Stimulated activated CD8-positive, alpha-beta memory T cell treated with anti-CD3 and anti-CD28 coated beads, Interleukin-2, amount 100 ng/mL, for 1 hour (primary cell): ENCODE measurements at places on chromosomes 7 and 10.

DNA sequence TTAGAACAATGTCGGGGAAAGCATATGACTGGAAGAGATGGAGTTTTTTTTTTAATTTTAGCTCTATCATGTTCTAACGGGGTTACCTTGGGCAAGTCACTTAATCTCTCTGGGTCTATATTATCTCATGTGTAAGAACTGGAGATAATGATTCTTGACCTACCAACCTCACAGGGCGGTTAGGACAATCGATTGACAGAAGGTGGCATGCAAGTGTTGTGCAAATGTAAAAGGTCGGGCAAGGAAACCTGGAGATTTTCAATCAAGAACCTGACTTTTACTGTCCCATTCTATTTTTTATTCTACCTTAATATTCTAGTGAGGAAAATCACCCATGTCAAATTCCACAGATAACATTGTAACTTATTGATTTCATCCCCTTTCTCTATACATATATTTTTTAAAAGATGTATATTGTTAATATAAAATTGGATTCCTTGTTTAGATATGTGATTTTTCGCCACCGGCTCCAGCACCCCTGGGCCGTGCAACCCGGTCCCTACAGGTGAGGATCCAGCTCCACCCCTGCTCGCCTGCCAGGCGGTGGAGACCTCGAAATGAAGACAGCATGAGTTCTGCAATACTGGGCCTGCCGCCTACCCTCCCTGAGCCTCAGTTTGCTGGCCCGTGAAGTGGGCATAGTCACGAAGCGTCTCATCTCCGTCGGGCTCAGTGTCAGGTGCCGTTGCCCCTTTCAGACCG lies 497.6 kb upstream of the PHF14 start:
- no peak for DNase-seq

GRCh38 chr10:117967149-117967650 lies 79.5 kb downstream of the RAB11FIP2 start:
- no peak for DNase-seq

DNA sequence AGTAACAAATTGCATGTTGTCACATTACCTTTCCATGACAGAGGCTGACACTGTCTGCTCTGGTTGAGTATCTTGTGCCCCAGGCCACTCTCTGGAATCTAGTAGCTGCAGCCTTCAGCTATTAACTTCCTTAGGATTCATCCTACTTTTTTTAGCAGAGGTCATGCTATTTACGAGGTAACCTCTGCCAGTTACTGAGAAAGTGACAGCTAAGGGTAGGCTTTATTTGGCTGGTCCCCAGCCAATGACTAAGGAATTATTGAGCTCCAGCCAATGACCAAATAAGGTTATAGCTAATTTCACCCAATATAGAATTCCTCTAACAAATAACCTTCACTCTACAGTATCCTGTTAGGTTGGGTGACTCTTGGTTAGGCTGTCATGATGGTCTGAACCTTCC lies 1361.7 kb downstream of the XPNPEP1 start:
- no peak for DNase-seq

GRCh38 chr10:12707461-12708185 lies 293.9 kb downstream of the CCDC3 start:
- no peak for DNase-seq

GRCh38 chr10:77350711-77351119 lies 286.9 kb downstream of the KCNMA1 start:
- no peak for DNase-seq

GRCh38 chr10:26448292-26448691 lies 10.2 kb downstream of the APBB1IP start:
- no peak for DNase-seq

DNA sequence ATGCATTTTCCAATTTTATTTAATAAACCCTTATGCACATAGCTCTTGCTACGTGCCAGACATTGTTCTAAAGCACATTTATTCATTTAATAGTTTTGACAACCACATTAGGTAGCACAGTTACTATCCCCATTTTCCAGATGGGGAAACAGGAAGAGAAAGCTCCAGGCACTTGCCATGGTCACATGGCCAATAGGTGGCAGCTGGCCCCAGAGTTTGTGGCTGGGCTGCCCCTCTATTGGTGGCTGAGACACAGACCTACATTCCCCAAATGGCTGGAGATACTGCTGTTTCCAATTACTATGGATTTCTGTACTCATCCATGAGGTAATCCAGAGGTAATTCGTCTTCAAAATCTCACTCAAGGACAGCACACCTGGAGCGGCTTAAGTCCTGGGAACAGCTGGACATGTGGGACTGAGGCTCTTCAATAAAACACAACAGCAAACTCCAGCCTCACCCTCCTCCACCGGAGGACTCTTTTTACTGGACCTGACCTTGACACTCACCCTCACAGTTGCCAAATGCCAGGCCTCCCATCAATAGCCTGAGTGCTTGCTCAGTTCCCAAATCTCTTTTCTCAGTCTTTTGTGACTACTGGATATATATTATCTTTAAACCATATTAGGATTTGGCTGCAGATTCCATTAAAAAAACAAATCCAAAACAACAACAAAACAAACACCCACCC lies 106.1 kb downstream of the CLEC2L start:
- DNase-seq = no peak

GRCh38 chr10:15745751-15746150 lies 26.0 kb upstream of the ITGA8 start:
- DNase-seq = no peak

GRCh38 chr10:93074147-93074596 lies 479 bp downstream of the CYP26A1 start:
- DNase-seq = no peak

GRCh38 chr7:133796782-133797745 lies 330.1 kb upstream of the LRGUK start:
- DNase-seq = no peak

GRCh38 chr7:148611692-148612091 lies 21.1 kb downstream of the C7orf33 start:
- DNase-seq = no peak

DNA sequence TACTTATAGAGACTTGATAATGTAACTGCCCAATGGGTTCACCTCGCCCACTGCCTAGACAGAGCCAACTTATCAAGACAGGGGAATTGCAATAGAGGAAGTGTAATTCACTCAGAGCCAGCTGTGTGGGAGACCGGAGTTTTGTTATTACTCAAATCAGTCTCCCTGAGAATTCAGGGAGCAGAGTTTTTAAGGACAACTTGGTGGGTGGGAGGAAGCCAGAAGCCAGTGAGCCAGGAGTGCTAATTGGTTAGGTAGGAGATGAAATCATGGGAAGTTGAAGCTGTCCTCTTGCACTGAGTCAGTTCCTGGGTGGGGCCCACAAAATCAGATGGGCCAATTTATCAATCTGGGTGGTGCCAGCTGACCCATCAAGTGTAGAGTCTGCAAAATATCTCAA lies 20.1 kb upstream of the C7orf33 start:
- DNase-seq = no peak

GRCh38 chr10:62728479-62728878 lies 76.0 kb upstream of the ADO start:
- DNase-seq = no peak

DNA sequence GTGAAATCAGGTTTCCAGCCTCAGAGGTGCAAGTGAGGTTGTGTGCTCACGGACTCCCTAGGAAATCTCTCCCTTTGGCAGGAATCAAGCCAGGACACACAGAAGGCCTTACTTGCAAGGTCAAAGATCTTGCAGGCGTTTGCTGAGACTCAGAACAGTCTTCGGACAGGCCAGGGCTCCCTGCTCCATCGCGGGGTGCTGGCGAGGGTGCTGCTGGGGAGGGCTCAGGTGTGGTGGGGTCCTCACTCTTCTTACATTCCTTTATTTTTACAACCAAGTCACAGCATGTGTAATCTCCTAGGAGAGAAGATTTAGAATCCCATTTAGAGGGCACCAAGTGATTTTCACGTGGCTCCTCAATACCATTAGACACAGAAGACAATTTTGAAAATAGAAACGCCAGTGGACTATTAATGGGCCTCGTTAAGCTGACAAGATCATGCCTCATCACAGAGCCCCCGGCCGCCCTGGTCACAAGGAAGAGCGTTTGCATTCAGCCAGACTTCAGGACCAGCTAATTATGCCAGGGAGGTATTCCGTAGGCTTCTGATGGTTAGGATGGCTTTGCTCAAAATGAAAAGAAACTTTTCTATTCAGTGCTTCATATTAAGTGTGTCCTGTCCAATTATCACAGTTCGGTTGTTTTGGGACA lies 73.1 kb upstream of the ADAM12 start:
- DNase-seq = no peak

DNA sequence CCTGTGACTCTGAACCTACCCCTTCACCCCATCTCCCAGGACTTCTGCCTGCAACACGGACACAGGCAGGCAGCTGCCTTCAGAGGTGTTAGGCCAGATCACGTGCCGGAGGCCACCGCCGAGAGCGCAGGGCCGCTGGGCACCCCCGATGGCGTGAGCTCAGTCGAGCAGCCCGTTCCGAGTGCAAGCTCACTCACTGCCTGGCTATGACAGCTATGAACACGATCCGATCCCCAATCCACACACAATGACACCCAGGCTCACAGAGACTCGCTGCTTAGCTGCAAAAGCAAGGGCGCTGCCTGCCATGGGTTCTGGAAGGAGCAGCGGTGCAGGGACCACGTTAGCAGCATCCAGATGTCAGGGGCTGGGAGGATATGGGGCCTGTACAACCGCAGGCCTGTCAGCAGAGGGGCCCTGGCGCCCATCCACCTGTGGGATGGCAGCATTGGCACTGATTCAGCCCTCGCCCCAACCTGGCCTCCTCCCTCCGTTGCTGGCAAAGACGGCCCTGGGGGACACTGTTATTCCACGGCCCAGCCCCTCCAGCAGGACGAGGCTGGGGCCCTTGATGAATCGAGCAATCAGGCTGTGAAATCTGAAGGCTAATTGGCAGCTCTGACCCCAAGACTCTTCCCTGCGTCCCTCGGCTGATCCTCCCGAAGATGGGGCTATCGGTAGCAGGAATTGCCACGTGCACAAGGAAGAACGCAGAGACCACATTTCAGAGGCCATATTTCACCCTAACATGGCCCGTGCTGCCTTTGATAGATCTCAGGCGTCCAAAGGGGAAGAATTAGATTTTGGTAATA lies 230.1 kb downstream of the ELFN1 start:
- no peak for DNase-seq

DNA sequence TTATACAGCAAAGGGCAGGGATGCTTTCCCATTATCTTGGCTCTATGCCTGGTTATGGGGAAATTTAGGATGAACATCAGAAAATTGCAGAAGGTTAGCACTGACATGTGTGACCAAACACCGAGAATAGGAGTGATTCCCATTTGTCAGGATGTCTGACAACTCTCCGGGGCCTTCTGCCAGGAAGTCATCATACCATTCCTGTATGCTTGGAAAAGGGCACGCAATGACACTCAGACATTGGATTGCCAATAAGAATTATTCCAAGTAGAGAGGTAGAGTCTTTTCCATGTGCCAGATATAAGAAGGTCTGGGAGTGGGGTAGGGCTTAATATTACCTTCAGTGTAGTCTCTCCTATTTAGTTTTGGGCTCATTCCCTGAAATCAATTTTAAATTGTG lies 82.3 kb downstream of the MTPN start:
- no peak for DNase-seq

DNA sequence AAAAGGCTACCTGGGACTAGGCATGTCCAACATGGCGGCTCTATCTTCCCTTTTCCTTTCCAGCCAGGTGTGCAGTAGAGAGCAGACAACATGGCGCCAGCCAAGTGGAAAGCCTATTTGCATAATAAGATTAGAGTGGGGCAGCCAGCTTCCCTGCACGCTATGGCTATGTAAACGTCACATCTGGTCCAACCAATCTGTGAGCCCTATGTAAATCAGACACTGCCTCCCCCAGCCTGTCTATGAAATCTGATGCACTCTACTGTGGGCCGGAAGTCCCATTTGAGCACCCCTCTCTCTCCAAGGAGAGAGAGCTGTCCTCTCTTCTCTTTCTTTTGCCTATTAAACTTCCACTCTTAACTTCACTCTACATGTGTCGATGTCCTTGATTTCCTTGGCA lies 984.9 kb upstream of the AUTS2 start:
- no peak for DNase-seq

DNA sequence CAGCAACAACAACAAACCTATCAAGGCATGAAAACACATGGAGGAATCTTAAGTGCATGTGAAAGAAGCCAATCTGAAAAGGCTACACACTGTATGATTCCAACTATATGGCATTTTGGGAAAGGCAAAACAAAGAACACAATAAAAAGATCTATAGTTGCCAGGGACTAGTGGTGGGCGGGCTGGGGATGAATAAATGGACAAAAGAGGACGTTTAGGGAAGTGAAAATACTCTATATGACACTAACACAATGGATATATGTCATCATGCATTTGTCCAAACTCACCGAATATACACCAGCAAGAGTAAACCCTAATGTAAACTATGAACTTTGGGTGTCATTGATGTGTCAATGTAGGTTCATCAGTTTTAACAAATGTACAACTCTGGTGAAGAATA lies 89.1 kb downstream of the SEMA3E start:
- DNase-seq = no peak

DNA sequence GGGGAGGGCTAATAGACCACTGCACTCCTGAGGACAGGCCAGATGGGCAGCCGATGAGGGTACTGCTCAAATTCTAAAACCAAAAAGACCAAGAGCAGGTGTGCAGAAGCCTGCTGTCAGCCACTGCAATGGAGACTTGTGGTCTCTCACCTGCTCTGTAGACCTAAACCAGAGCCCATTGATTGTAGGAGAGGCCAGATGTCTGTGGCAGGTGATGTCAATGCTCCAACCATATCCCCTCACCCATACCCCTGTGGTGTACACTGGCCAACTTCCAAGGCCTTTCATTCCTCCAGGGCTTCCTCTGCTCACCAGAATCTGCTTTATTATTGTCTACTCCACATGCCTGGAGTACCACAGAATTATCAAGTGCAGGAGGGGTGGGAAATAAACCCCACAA lies 116.9 kb upstream of the CHST15 start:
- DNase-seq = no peak

- no peak for DNase-seq
These were observed 72.0 kb downstream of the PAX2 start for GRCh38 chr10:100817268-100817839.

GRCh38 chr7:149670288-149670687 lies 103.1 kb downstream of the ZNF467 start:
- no peak for DNase-seq

DNA sequence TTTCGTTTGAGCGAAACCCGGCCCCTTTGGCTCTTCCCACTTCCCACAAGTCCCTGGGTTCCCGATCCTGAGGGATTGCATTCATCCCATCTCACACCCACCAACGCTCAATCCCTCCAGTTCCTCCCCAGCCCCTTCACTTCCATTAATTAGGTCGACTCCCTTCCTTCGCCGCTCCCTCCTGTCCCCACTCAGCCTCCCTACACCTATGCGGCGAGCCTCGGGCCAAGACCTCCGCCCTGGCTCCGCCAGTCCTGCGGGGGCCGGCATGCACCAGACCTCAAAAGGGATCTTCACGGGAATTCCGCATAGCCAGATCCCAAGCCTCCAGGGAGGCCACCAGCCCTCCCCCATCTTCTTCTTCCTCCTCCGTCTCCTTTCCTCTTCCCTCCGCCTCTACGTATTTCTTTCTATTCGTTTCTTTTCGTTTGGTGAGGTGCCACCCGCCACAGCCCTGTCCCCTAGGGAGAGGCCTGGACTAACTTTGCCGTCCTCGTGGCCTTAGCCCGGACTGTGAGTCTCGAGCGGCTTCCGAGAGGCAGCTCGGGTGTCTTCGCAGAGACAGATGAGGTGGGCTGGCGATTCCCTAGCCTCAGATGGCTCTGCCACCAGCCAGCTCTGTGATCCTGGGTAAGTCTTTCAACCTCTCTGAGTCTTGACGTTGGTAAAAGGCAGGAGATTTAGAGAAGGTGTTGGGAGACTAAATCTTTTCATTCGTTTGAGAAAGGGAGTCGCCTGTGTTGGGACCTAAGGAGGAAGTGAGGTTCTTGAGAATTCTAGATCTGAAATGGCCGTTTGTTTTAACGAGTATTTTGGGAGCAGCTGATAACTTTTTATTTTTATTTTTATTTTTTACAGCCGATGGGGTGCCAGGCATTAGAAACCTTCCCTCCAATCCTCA lies 8.1 kb upstream of the LBX1 start:
- DNase-seq = no peak
